A375 (cell line): ENCODE measurements at places on chromosomes 11 and 22. TPM values are rescaled to one million over a fixed set of nuclear protein-coding genes. Genes with fewer than 3 reads are reported as not detected.

The PARVG gene
- total RNA-seq, result 0.34 and 1.1 TPM in 2 replicates

The NLRP6 gene
- not detected in 2 replicates for total RNA-seq

The LGR4 gene
- total RNA-seq, result 3.5 and 5.0 TPM in 2 replicates

The SEC14L6 gene
- not detected in 2 replicates for total RNA-seq

The FAM227A gene
- 0.60 and 0.82 TPM in 2 replicates for total RNA-seq

The LIN7C gene
- total RNA-seq, result 24.9 and 25.3 TPM in 2 replicates

The TCN2 gene
- total RNA-seq, result 2.6 and 3.1 TPM in 2 replicates

The OR5L1 gene
- total RNA-seq, result not detected in 2 replicates

The GNB1L gene
- 8.1 and 9.8 TPM in 2 replicates for total RNA-seq

The FTH1 gene
- 406 and 415 TPM in 2 replicates for total RNA-seq

The HSPB2 gene
- total RNA-seq, result not detected in 2 replicates
